ENCODE measurements at places on chromosomes 12 and 14.

- no peak for DNase-seq
Measured at GRCh38 chr14:41498959-41499358, 107.7 kb upstream of the LRFN5 start.

DNA sequence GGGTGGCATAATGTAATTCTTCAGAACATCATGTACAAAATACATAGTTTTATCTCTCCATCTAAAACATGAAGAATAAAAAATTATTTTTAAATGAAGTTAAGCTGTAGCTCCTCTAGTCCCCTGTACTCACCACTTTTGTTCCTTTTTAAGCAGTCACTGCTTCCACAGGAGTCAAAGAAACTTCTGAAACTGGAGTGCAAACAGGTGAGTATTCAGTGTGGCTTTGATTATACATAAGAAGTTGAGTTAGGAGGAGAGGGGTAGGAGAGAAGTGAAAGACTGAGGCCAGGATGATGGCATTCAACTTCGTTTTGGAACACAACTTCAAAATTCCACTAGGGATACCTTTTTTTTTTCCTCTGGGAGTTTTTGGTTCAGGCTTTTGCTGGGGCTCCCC, 131.4 kb upstream of the CNTN1 start:
- DNase-seq: no peak

DNA sequence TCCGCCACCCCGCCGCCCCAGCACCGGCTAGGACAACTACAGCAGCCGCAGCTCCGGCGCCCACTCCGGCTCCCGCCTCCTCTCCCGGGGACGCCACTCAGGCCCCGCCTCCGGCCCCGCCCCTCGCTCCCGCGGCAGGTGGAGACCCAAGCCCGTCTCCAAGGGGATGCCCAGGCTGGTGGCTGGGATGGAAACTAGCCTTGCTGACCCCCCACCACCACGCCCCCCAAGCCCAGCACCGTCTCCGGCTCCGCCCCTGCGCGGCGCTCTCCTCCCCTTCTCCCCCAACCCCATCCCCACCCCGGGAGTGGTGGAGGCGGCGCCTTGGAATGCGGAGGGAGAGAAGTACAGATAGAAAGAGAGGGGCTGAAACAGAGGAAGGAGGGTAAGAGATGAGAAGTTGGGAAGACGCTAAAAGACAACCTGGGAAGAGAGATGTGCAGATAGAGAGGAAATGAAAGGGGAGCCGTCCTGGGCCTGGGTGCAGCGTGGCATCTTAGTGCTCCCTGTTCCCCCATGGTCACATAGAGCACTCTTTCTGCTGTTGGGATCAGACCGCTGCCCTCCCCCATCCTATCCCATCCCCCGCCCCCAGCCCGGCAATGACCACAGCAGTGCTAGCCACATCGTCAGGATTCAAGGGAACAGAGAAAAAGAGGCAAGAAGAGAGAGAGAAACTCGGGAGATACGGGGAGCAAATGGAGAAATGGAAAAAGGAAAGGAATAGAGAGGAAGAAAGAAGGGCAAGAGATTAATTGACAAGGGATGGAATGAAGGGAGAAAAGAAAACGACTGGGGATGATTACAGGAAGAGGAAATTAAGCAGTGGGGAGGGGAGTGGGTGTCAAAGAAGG, at the start of gene ITGA7:
Gene ITGA7 (minus strand): TSS at position 64 of the 854 bp plus-strand sequence. CDS start 222 bp downstream, outside the sequence.
- no peak for DNase-seq

GRCh38 chr12:30694412-30695198, 1.1 kb downstream of the IPO8 start:
- DNase-seq: no peak

DNA sequence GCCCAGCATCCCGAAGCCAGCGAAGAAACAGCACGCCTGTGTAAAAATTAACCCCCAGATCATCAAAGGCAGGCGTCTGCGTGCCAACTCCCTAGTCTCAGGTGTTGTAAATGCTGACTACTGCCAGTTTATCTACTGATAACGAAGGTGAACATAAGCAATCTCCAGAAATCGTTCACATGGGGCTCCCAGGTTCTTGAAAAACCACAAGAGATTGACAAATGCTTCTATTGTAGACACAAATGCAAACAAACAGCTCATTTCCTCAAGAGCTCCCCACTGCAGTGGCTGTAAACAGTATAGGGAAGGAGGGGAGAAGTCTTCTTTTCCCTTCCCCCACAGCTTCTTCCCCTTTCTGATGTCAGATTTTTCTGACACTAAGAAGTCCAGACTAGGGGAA, 5.3 kb upstream of the PLEKHG3 start:
- no peak for DNase-seq

DNA sequence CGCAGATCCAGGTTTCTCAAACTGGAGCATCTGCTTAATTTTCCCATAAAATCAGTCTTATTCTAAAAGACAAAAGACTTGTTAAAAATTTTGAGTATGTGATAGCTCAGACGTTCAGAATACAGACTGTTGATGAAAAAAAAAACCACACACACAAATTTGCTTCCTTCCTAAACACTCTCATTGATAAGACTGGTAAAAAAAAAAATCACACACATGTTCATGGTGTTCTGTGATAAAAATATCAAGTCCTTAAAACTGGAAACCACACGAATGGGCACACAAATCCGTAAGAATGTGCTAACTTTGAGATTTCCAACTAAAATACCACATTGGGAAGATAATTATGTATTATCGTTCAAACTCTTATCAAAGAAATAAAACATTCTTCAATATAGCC, 6.7 kb upstream of the ARID4A start:
- DNase-seq: no peak

DNA sequence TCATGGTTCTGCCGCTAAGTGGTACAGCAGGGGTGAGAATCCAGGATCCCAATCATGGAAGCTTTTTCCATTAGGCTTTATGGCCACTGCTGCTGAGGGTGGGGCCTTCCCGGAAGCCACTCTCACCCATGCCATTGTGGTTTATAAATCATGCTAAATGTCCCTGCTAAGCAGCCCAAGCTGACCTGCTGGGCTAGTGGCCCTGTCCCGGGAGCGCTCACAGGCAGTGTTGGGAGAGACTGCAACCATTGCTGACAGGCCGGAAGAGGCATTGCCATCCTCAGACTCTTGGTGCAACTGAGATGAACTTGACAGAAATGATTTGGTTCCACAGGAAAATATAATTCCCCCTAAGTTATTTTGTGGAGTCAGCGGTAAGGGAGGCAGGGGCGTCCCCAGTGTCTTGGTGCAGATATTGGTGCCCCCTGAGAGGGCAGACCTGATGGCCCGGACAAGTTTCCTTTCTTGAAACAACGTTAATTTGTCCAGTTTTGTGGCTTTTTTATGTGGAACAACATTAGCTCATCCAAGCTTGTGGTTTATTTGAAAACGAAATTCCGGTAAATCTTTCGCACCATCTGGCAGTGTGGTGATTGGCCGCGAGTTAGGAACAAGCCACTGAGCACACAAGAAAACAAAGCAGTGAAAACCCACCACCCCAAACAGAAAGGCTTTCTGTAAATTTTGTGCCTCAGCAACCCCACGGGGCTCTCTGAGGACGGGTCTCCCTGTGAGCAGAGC, 82.3 kb downstream of the SSPN start:
- DNase-seq: no peak

GRCh38 chr12:57490126-57490525, 2.3 kb downstream of the MARS1 start:
- no peak for DNase-seq

DNA sequence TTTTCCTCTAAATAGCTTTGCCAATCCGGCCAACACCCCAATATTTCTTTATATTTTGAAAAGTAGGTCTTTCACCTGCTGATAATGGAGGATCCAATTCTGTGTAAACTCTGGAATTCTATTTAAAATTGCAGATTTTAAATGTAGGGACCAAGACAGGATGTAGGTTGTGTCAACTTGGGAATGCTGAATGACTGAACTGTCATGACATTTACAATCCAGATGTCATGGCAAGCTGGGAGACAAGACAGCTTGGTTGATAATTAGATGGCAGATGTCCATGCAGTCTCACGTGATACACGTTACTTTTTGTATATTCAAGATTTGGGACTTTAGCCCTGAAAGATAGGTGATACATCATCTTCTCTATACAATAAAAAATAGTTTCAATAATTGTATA, 477.2 kb downstream of the DIO2 start:
- DNase-seq: no peak

DNA sequence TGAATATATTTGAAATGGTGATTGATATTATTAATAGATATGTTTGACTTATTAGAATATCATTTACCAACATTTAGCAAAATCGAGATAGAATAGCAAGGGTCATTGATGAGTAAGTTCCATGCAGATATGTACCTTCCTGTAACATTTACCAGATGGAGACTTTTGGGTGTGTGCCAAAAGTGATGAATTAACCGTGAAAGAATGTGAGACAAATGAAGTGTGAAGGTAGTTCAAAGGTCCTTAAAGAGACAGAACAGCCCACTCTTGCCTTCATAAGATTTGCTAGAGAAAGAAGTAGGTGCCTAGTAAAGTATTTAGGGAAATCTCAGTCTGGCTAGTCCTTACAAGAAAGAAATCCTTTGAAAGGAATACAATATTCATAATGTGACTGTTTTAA, 45.5 kb downstream of the FGD4 start:
- DNase-seq: no peak

- DNase-seq: no peak
Measured at GRCh38 chr12:38056701-38057689, 259.6 kb upstream of the ALG10B start.

GRCh38 chr14:100733152-100733850, 6.6 kb downstream of the DLK1 start:
- DNase-seq: no peak

- no peak for DNase-seq
Measured at GRCh38 chr12:118357257-118358007, 15.3 kb downstream of the TAOK3 start.

- DNase-seq: no peak
Measured at GRCh38 chr14:54498579-54498978, 9.8 kb upstream of the GMFB start.

- no peak for DNase-seq
Measured at GRCh38 chr14:21313512-21313911, 33.6 kb downstream of the RPGRIP1 start.

GRCh38 chr12:105713606-105714305, 383.3 kb downstream of the C12orf75 start:
- DNase-seq: no peak

DNA sequence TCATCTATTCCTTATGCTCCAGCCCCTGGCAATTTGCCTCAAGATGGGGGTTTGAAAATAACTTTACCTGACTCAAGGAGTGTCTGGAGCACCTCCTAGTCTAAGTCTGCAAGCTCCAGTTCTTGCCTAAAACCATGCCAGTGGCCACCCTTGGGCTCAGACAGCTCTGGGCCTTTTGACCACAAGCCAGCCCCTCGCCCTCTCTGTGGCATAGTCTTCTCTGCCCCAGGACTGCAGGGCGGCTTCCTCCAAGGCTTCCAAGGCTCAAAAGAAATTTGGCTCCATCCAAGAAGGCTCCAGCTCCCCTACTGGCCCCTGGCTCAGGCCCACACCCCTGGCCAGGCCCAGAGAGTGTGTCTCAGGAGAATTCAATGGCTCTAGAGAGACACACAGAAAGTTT, 14.8 kb downstream of the ACVRL1 start:
- DNase-seq: no peak

GRCh38 chr14:29354486-29354885, 573.2 kb downstream of the PRKD1 start:
- no peak for DNase-seq

- no peak for DNase-seq
Measured at GRCh38 chr12:123101526-123101925, 49.4 kb downstream of the PITPNM2 start.

- no peak for DNase-seq
Measured at GRCh38 chr12:79559591-79559990, 131.2 kb downstream of the PAWR start.

DNA sequence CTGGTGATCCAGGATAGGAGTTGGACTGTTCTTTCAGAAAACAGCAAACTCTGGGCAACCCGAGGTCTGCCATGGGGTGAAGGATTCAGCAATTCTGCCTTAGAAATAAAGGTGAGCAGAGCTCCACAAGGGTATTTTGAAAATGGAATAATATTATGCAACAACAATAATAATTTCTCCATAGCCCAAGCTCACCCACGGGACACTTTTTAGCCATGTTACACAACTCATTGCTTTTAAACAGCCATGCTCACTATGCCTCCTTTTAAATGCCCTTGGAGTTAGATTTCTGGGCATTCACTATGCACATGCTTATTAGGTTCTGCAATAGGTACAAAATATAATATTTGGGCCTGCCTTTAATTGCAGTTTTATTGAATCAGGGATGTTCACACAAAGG, 37.2 kb downstream of the SLC35F4 start:
- DNase-seq: no peak

DNA sequence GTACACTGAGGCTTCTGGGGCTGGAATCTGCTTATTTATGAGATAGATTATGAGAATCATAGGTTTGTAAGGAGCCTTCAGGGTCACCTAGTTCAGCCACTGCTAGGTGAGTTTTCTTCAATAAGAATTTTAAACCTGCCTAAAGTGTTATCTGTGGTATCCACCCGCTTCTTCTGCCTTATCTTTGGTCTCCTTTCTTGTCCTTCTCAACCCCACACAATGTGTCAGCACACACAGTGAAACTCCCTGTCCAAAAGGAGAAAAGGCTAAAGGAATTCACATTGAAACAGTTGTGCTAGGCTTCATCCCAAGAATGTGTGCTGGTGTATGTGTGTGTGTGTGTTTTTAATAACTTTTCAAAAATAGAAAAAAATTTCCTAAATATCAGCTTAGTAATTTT, 259.3 kb upstream of the BTG1 start:
- no peak for DNase-seq

- no peak for DNase-seq
Measured at GRCh38 chr12:11412731-11413130, 17.4 kb upstream of the PRB2 start.

DNA sequence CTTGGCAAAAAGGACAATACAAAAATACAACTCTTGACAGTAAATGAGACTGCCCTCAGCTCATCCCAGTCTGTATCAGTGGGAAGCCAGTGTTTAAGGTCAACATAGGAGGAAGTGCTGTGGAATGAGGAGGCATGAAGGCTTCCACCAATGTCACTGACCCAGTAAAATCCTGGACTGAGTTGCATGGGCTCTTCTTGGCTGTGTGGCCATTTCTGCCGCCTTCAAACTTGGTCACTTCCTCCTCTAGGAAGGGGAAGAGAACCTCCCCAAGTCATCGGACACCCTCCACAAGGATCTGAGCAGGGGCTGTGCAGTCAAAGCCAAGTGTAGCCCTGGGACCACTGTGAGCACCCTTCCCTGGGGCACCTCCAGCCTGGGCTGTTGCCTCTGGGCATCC, 11.9 kb downstream of the GPR68 start:
- DNase-seq: no peak

GRCh38 chr12:15558915-15559528, 230.2 kb downstream of the EPS8 start:
- DNase-seq: no peak

All from urinary bladder (tissue), 4 donors.